ENCODE measurements at places on chromosomes 2 and 18.

GRCh38 chr2:177072090-177072489 is 140.5 kb upstream of the HNRNPA3 start:
- DNase-seq, result peak; percentile 13

- peak; percentile 62 for DNase-seq
Measured at GRCh38 chr2:156005999-156006712, 326.4 kb downstream of the NR4A2 start.

GRCh38 chr18:59916746-59917145 is 16.9 kb downstream of the PMAIP1 start:
- DNase-seq, result no peak

- no peak for DNase-seq
Measured at GRCh38 chr2:102366406-102367112, 11.0 kb downstream of the IL18R1 start.

All from bronchial epithelial cell (primary cell).